CD4-positive, alpha-beta T cell treated with Interleukin-1 beta for 1 hour (primary cell): ENCODE measurements at places on chromosomes 7 and 10.

DNA sequence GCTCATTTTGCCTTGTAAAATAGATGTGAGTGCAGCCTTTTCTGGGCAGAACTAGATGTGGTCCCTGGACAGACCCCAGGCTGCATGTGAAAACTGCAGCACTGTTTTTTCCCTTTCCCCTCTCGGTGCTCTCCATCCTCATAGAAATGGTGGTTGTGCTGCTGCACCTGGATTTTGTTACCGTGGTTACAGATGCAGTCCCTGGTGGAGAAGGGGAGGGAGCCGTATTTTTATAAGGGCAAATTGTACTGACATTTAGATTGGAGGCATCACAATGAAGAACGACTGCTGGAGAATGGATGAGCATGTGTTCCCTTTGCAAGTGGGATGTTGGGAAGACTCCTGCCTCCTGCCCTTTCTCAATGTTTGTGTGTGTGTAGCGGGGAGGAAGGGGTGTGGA lies 469.9 kb downstream of the CCSER2 start:
- DNase-seq, result no peak

- no peak for DNase-seq
These were observed 4.7 kb downstream of the DDX56 start for GRCh38 chr7:44568771-44569560.

DNA sequence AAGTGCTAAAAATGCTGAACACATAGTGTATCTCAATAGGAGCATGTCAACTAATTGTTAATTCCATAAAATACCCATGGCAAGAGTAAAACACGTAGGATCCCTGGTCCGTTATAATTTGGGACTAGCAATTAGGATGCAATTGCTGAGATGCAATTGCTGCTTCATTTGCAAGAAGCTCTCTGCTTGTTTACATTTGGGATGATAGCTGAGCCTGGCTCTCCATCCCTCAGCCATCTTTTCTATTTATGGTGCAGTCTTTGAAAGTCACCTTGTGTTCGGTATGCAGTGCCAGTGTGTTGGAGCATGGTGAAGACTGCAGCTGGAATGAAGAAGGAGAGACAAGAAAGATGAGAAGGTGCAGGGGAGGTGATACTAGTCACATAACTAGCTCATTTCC lies 191.3 kb downstream of the SNX10 start:
- DNase-seq, result no peak

- no peak for DNase-seq
These were observed 336.8 kb downstream of the BBS9 start for GRCh38 chr7:33466203-33466602.

DNA sequence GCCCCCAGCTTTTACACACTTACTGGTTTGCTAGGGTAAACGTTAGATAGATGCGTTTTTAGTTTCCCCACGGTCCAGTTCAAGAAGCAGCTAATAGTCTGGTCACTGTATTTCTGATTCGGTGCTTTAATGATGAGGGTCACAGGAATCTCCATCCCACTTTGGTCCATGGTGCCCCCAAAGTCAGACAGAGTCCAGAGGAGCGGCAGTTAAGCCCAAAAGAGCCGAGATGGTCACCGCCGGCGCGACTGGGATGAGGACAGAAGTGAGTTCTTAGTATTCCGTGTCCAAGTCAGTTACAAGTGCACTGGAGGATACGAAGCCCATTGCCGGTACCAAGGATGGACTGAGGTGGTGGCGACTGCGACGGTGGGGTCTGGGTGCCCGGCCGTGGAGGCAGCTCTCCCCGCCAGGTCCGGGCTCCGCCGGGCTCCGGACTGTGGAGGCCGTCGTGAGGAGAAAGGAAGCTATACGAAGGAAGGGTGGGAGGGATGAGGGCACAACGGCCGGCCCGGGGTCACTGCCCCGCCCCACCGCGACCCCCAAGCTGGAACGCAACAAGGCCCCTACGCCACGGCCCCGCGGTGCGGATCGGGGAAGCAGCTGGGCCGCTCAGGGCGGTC lies 663 bp downstream of the HERPUD2 start:
- no peak for DNase-seq

GRCh38 chr10:133004478-133004877 lies 62.1 kb upstream of the CFAP46 start:
- DNase-seq, result no peak

GRCh38 chr7:91898240-91898992 lies 17.9 kb upstream of the MTERF1 start:
- DNase-seq, result no peak

DNA sequence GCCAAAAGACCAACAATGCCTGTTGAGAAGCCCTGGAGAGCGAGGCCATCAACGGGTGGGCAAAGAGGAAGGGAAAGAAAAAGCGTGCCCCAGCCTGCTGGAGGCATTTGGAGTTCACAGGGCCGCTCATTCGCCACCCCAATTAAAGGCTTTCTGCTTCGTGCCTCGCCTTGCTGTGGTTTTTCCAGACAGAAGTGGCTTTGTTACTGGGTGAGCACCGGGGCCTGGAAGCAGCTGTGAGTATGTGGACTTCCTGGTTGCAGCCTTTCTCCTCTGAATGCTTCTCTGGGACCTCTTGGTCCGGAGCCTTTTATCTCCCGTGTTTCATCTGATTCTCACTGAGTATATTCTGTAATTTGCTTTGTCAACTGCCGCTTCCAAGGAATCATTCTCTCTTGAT lies 118.1 kb upstream of the EGR2 start:
- DNase-seq, result no peak

DNA sequence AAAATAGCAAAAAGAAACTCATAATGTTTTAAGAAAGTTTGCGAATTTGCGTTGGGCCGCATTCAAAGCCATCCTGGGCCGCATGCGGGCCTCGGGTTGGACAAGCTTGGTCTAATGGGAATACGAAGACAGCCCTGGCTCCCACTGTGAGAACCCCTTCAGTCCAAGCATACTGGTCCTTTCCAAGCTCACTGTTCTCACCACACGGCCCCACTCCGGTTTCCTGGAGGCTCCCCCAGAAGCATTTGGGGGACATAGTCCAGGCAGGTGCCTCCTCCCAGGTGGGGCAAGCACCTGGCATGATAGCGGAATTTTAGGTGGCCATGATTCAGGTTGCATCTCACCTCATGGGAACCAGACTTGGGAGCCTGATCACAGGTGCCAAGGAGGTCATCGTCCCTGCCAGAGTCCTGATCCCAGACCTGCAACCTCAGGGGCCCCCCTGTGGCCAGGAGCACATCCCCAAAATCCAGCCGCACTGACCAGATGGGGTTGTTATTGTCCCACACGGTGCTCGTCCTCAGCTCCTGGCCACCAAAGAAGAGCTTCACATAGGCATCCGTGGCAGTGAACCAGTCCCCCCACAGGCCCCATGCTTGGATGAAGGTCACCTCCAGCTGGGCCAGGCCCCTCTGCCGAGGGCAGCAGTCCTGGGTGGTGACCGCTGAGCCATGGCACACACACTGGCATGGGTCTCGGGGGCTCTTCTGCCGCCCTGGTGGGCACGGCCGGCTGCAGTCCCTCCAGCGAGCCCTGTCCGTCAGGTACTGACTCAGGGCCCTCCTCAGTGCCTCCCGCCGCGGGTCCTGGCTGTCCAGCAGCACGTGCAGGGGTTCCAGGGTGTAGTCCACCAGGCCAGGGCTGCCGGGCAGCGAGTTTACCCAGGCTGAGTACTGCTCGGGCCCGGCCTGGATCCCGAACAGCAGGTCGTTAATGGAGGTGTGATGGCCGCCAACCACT lies 4.4 kb downstream of the PRF1 start:
- DNase-seq, result no peak

- DNase-seq, result no peak
These were observed 207.8 kb upstream of the ETV1 start for GRCh38 chr7:14197280-14197679.

GRCh38 chr10:27794157-27794556 lies 48.5 kb upstream of the MKX start:
- DNase-seq, result no peak

DNA sequence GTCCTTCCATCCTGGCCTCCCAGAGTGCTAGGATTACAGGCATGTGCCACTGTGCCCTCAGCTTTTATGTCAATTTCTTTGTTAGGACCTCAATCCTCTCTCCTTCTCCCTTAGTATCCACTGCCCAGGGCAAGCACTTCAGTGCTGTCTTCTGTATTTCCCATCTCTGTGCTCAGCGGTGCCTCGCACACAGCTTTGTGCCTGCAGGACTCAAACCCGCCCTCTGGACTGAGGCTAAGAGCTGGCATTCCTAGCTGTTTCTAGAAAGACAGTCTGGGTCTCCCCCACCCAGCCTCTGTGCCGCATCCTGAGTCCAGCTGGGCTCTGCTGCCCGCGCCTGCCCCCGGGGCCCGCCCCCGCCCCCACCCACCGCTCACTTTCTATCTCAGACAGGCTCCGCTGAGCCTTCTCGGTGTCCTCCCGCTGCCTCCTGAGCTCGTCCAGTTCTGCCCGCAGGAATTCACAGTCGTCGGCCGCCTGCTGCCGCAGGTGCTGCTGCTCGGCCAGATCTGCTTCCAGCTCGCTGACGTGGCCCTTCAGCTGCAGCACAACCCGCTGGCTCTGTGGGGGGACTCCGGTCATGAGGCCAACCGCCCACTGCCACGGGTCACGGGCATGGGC lies 67.3 kb downstream of the SPDYE5 start:
- no peak for DNase-seq

DNA sequence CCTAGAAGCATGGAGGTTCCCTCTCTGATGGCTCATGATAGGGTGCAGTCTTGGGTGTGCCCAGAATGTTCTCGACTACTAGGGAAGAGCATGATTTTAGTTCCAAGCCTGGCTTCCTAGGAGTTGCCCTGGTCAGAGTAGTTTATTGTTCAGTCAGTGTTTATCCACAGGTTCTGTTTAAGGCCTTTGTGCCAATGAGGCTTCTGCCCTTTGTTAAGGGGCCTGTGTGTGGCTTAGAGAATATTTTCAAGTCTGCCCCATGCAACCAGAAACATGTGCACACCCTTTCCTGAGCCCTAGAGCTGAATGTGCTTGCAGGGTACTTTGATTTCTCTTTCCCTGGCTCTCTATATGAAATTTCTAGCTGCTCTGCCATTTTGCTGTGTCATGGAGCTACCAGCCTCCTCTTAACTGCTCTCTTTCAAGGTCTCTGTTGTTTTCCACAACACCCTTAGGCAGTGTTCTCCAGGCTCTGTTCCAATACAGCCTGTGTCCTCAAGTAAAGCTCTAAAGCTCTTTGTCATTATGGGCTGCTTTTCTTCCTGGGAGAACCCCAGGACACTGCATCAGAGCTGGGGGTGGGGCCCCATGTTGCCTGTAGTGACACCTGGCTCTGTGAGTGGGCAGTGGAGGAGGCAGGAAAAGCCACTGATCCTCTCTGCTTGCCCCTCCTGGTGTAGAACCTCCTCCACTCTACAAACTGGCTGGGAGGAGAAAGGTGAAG lies 34.1 kb upstream of the TSPAN33 start:
- DNase-seq, result no peak

DNA sequence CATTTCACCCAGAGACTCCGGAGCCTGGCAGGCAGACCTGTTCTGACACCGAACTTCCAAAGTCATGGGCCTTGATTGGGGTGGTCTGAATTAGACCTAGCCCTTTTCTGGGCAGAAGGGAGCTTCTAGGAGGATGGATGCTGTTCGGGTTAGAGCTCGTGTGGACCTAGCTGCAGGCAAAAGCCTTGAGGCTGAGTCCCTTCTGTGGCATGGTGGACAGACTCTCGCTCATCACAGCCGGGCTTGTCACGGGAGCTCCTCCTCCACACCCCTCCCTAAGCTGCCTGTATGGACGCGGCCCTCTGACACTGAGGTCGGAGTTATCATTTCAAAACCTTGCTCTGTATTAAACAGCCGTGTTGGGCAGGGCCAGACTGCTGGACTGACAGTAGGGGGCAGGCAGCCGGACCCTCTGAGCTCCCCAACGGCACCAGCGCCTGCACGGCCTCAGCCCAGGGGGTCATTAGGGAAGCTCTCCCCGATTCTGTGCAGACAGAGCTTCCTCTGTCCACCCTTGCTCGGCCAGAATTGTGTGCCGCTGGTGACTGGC lies 2.2 kb downstream of the IRF5 start:
- peak; percentile 28 for DNase-seq
